SK-N-SH (cell line): ENCODE measurements at places on chromosomes 13 and 19.
A peak's percentile ranks its signal among the peaks of the same experiment; 100 is the strongest.

GRCh38 chr13:50132904-50133357 lies 117.7 kb downstream of the KCNRG start:
- DNase-seq, result no peak

DNA sequence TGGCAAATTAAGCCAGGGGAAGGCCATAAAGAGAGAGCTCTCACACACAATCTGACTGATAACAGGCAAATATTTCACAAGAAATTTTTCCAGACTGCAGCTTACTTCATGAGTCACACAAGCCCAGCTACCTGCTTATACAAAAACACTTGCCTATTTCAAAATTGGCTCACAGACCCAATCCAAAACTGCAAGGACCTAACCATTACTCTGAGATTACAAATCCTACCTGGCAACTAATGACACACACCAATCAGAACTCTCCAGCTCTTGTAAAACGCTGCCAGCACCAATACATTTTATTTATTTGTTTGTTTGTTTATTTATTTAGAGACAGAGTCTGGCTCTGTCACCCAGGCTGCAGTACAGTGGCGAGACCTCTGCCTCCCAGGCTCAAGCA lies 18.1 kb upstream of the ZFP82 start:
- no peak for DNase-seq

DNA sequence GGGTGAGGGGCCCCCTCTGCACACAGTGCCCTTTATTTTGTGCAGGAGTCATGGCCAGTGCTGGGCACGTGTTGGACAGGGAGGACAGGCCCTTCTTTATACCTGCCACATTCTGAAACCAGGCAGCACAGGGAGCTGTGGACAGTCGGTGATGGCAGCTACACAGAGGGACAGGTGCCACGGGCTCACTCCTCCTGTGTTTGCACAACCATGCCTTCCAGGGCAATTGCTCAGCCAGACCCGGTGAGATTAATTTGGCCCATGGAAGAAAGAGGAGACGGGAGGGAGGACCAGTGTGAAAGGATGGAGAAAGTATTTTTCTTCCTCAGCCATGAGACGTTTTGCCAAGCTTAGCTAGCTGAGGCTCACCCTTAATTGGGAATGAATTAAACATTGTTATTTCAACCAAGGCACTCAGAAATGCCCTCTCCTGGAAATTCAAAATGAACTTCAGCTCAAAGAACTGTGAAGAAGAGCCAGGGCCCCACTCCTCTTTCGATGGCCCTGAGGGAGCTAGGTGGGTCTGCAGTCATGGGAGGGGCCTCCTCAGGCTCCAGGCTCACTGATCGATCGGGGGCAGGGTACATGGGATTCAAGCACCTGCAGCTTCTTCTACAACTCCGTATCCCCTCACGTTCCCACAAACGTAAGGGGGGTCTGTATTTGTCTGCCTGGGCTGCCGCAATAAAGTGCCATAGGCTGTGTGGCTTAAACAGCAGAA lies 41.2 kb downstream of the SHISA2 start:
- DNase-seq, result no peak

- no peak for DNase-seq
These were observed 940.0 kb downstream of the EFNB2 start for GRCh38 chr13:105595471-105595870.

DNA sequence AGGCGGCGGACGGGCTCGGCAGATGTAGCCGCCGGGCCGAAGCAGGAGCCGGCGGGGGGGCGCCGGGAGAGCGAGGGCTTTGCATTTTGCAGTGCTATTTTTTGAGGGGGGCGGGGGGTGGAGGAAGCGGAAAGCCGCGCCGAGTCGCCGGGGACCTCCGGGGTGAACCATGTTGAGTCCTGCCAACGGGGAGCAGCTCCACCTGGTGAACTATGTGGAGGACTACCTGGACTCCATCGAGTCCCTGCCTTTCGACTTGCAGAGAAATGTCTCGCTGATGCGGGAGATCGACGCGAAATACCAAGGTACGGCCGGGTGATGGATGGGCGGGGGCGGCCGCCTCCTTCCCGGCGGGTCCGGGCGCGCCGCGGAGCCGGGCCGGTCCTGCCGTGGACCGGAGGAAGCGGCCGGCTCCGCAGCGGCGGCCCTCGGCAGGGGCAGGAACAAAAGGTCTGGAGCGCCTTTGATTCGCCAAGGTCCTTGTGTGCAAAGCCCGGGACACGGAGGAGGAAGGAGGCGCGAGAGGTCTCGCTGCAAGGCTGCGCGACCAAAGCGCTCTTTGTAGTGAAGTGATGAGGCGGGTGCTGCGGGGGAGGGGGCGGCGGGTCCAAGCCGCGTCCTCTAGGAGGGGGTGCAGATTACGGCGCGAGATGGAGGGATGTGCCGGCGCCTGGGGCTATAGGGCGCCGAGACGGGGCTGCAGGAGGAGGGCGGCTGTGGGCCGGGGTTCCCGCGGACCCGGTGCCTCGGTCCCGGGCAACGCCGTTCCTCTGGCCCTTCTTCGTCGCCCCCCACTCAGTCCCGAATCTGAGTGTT lies 689 bp downstream of the ING1 start:
- peak; percentile 56 for DNase-seq

DNA sequence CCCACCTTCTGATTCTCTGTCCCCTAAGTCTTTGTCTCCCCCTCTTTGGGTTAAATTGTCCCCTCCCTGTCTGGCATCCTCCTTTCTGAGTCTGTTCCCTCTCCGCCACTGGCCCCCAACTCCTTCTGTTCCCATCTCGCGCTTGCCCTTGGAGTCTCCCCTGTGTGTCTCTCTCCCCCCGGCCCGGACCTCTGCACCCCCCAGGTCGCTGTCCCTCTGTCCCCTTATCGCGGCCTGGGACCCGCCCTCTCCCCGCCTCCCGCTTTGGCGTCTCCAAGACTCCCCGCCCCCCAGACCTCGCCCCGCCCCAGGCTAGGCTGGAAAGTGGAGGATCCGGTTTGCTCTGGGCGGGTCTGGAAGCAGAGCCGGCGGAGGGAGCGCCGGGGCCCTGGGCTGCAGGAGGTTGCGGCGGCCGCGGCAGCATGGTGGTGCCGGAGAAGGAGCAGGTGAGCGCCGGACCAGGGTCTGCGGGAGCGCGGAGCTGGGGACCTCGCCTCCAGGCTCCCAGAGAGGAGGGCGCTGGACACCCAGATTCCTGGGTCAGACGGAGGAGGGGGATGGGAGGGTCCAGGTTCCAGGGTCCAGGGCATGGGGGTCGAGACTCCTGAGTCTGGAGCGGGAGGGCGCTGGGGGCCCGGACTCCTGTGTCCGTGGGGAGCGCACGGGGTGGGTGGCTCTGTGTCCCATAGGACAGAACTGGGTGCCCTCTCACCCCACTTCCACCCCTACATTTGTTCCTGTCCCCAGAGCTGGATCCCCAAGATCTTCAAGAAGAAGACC lies at the start of gene TRPM4:
TRPM4 (plus strand) TSS at position 348 of the 780 bp plus-strand sequence; CDS start at position 423, 75 bp downstream.
- DNase-seq, result peak; percentile 92

GRCh38 chr13:87906411-87906810 lies 235.2 kb downstream of the SLITRK5 start:
- no peak for DNase-seq

- DNase-seq, result no peak
These were observed 91.8 kb upstream of the RAP2A start for GRCh38 chr13:97342136-97342535.

- DNase-seq, result no peak
These were observed 5.6 kb downstream of the C19orf81 start for GRCh38 chr19:50654882-50655281.

DNA sequence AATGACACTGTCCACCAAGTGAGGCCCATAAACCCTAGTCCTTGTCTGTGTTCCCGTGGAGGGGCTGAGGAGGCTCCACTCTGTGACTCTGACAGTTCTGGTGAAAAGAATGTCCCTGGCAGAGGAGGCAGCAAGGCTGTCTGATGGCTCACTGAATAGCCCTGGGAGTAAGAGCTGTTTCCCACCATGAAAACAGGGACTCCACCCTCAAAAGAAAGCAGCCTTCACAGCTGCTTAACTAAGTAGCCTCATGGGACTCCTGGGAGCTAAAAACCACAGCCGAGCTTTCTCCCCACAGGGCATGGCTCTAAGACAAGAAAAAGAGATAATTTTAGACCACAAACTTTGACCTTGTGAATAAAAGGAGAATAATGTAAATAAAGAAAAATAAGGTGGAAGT lies 135.1 kb upstream of the FRY start:
- DNase-seq, result no peak

- peak; percentile 100 for DNase-seq
These were observed 27.9 kb upstream of the ONECUT3 start for GRCh38 chr19:1725100-1726064.

DNA sequence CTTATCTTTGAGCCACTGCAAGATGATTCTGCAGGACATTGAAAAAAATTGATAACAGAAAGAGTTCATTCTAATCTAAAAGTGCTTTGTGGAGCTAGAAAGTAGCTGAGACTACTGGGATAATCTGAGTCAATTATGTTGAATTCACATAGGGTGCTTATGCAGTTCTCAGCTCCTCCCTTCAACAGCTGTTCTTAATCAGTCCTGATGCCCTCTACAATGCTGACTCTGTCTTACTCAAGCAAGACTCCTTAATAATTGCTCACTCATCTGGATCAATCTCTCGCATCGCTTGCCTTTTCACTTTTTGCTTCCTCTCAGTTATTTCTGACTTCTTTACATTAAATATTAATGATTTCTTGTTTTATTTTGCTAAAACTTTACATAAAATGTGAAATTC lies 182.1 kb downstream of the PCDH17 start:
- DNase-seq, result peak; percentile 28

DNA sequence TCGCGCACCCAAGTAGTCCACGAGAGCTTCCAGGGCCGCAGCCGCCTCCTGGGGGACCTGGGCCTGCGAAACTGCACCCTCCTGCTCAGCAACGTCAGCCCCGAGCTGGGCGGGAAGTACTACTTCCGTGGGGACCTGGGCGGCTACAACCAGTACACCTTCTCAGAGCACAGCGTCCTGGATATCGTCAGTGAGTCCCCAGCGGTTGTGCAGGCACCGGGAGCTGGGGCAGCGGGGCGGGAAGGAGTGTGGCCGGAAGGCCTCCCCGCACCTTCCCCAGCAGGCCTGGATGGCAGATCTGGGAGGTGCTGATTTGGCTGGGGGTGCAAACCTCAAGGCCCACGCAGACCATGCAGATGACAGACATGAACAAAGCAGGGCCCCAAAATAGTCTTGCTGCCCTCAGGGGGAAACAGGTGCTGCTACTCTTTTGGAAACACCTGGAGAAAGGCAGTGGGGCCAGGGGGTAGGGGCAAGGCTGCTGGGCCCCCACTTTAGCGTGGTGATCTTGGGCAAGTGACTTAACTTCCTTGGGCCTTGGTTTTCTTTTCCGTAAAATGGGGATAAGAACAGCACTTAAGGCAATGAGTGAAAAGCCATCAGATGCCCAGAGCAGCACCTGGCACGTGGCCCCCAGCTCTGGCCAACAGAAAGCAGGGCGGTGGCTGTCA lies 4.0 kb downstream of the MAG start:
- DNase-seq, result no peak

DNA sequence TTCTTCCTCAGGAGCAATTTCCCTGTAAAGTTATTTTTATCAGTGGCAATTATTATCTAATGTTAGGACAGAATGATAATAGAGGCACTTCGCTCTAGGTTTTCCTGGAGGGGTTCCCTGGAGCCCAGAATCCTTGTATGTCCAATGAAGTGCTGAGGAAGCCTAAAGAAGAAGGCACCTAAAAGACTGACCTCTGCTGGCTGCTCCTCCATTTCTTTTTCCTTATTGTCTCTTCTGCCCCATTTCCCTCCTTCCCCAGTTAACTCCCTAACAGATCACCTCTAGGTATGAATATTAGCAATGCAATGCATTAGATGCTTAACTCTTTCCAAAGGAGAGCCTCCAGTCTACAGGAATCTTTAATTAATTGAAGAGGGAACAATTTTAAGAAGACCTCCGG lies 985.4 kb downstream of the DIAPH3 start:
- no peak for DNase-seq
